ENCODE measurements at places on chromosomes 2 and 18. TPM values are rescaled to one million over a fixed set of nuclear protein-coding genes. Genes with fewer than 3 reads are reported as not detected.

Gene HTR2B
- 5.3 TPM for total RNA-seq

Gene CRYGD
- not detected for total RNA-seq

Gene IFIH1
- total RNA-seq = 9.1 TPM

Gene SIX2
- total RNA-seq = 14.8 TPM

Gene YES1
- total RNA-seq = 99.5 TPM

Gene CYP27A1
- 25.0 TPM for total RNA-seq

Gene LYPD1
- total RNA-seq = 5.9 TPM

Gene SAG
- total RNA-seq = not detected

Gene ACMSD
- total RNA-seq = not detected

Measured in osteoblast (primary cell).